ENCODE measurements at places on chromosomes 7 and 10. TPM values are rescaled to one million over a fixed set of nuclear protein-coding genes. Genes with fewer than 3 reads are reported as not detected.

Gene SLC16A12
- total RNA-seq = not detected

Gene RSPH10B2
- 0.54 TPM for total RNA-seq

Gene GIMAP2
- total RNA-seq = 22.7 TPM

GRCh38 chr10:45408421-45409319 is 34.7 kb downstream of the ALOX5 start:
- no peak for DNase-seq

GRCh38 chr10:123796736-123797135 is 94.9 kb downstream of the CPXM2 start:
- no peak for DNase-seq

GRCh38 chr10:75335191-75335590 is 66.4 kb downstream of the ZNF503 start:
- DNase-seq = no peak

- peak; percentile 66 for DNase-seq
Observed at GRCh38 chr10:123559066-123559822, 106.9 kb upstream of the GPR26 start.

All from activated T-cell treated with anti-CD3 and anti-CD28 coated beads, Interleukin-2, amount 50 U/mL, for 4 hours (primary cell).